NT2/D1 (cell line): ENCODE measurements at places on chromosomes 5 and 9.

- DNase-seq: no peak
Measured at GRCh38 chr5:135094339-135095051, 60.5 kb upstream of the PITX1 start.

DNA sequence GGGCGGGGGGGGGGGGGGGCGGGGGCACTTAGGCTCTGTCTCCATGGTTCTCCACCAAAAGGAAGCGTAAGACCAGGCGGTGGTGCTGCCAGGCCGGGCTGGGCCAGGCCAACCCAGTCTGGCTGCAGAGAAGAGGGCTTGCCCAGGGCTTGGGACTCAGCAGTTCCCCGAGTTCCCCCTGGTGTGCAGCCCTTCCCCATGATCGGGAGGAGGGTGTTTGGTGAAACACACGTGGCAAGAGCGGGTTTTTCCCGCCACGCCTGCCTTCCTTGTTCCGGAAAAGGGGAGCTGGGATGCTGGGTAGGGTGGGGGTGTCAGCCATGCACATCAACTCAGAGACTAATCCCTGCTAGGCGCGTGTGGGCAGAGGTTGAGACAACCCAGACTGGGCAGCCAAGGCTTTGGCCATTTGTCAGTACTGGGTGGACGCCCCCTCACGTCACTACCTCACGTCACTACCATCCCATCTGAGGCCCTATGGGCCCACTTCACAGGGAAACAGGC, 32.9 kb downstream of the PRRX2 start:
- DNase-seq: no peak

GRCh38 chr5:135032999-135033861, 798 bp downstream of the PITX1 start:
- DNase-seq: no peak

DNA sequence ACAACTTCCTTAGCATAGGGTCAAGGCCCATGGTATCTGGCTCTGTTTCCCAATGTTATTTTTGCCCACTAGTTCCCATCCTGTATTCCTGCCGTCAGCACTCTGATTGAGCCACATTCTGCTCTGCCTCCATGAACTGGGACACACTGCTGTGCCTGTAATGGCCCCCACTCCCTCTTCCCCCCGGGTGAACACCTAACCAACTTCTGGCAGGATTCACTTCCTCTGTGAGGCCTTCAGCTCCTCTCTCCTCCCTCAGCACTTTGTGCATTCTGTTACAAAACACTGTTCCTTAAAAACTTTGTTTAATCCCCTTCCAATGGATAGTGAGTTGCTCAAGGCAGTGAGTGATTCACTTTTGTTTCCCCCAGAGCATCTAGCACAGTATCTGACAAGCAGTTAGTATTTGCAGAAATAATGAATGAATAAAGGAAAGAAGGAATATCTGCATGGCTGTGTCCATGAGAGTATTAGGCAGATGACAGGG, 183.6 kb downstream of the EFNA5 start:
- no peak for DNase-seq

DNA sequence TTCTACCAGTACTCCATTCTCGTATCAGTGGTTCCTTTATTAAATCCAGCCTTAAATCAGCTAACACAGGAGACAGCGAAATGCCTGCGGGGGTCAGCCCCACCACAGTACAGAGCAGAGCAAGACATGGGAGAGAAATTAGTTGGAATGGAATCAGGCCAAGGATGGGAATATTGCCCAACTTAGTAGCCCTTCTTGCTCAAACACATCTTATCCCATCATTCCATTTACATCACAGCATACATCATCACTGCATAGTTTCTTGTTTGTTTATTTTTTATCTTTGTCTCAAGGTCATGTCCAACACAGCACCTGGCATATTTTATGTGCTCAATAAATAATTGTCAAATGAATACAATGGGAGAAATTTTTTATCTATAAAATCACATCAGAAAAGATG, 34.3 kb upstream of the DAB2 start:
- no peak for DNase-seq

GRCh38 chr5:43348207-43348606, 35.0 kb upstream of the HMGCS1 start:
- DNase-seq: no peak

GRCh38 chr9:22447618-22448305, 1.1 kb downstream of the DMRTA1 start:
- DNase-seq: no peak

GRCh38 chr9:79014929-79015699, 556.7 kb upstream of the TLE4 start:
- no peak for DNase-seq

DNA sequence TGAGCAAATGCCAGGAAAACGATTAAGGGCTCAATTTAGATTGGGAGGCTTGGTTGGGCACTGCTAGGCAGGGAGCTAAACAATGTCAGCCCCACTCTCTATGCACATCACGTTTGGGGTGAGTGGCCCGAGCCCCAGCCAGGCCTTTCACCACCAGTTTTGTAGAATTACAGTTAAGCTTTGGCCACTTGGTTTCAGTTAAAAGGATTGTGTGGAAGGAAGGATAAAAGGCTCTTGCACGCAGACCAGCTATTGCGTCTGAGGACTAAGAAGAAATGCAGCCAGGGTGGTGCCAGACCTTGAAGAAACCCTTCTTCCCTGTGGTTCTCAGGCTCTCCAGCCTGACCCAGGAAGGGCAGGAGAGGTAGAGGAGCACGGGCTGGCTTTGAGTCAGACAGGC, 125.3 kb upstream of the SLC44A1 start:
- no peak for DNase-seq

DNA sequence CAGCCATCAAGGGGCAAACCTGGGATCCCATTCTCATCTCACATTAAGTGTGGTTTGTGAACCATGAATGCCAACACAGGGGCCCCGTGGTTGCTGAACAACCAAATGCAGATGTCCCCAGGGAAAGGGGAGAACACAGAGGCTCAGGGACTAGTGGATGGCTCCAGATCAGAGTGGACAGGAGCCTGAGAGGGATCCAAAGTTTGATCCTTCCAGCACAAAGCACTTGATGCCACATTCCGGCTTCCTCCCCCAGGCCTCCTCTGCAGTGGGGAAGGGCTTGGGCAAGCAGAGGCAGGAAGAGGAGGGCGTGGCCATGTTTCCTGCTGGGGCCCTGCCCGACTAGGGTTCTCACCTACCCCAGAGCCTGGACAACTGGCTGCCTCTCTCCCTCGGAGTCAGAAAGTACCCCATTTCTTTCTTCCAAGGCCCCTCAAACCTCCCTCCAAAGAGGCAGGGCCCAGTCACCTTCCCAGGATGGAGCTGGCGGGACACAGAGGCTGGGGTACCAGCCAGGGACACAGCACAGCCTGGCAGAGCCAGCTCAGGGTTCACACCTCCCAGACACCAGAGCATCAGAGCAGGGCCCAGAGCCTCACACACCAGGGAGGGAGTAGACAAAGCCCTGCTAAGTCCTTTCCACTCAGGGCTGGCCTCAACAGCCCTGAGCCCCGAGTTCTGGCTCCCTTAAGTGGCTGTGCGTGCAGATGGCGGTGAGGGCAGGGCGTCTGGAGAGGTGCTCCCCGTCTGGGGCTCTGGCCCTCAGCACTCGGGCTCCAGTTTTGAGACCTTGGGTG, 4.3 kb upstream of the RNF44 start:
- peak; percentile 51 for DNase-seq

DNA sequence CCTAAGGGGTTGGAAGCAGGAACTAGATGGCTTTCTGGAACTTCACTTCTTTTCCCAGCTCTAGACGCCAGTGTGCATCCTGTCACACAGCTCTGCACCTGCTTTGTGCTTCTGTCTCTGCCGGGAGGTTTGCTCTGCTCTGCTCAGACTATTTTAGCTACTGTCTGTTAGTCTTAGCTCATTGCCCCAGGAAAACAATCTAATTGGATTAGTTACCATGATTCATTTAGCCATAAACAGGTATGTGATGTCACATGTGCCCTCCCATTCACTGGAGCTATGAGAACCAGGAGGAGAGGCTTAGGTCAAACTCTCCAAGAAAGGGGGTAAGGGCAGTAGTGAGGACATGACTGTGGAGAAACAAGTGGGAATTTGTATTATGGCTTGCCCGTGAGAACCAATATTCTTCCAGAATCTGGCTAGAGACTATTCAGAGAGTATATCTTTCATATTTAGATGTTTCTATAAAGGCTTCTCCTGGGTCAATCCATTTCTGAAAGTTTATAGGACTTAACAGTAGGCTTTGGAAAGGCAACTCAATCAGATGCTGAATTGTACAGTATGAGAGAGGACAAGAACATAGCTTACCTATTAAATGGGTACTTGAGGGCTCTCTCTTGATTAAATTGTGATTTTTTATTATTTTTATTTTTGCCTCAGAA, 22.4 kb upstream of the NREP start:
- DNase-seq: no peak
